Activated naive CD8-positive, alpha-beta T cell treated with anti-CD3 and anti-CD28 coated beads for 36 hours (primary cell): ENCODE measurements at places on chromosomes 7 and 10. TPM values are rescaled to one million over a fixed set of nuclear protein-coding genes. Genes with fewer than 3 reads are reported as not detected.

GRCh38 chr10:37289833-37290464 lies 164.6 kb downstream of the ANKRD30A start:
- no peaks in the 10 kb centered on the region for H3K27me3 ChIP-seq
- DNase-seq = no peak
- H3K36me3 ChIP-seq = no peaks in the 10 kb centered on the region
- no peak overlapping the region for H3K27ac ChIP-seq

DNA sequence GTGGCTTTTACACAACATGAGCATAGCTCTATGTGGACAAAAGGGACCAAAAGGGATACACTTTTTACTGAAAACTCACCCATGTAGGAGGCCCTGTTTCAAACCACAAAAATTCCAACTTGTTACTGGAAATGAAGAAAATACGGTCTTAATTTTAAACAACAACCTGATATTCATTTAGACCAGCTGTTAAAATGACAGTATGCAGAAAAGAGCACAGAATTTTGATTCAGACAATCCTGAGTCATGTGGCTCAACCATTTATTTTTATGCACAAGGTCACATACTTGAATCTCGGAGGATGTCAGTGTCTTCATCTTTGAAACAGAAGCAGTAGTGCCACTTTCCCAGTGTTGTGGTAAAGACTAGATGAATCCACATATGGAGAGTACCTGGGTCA lies 426.5 kb upstream of the NFE2L3 start:
- H3K36me3 ChIP-seq = no peaks in the 10 kb centered on the region
- DNase-seq = no peak
- no peak overlapping the region for H3K4me3 ChIP-seq

GRCh38 chr7:155172141-155172540 lies 102.0 kb downstream of the HTR5A start:
- H3K36me3 ChIP-seq = no peaks in the 10 kb centered on the region
- DNase-seq = no peak
- no peak overlapping the region for H3K4me3 ChIP-seq
- no peak overlapping the region for H3K27ac ChIP-seq

Gene ARMS2
- total RNA-seq = not detected

Gene ASB4
- not detected for total RNA-seq
